ENCODE measurements at places on chromosomes 5 and 9. TPM values are rescaled to one million over a fixed set of nuclear protein-coding genes. Genes with fewer than 3 reads are reported as not detected.

RBM22 gene
- total RNA-seq = 39.7 TPM

SPATA31D4 gene
- total RNA-seq = not detected

TRPM3 gene
- not detected for total RNA-seq

SPINK6 gene
- total RNA-seq = not detected

EFCAB9 gene
- total RNA-seq = not detected

SLC34A1 gene
- not detected for total RNA-seq

WNT8A gene
- total RNA-seq = not detected

ALDOB gene
- not detected for total RNA-seq

CCL27 gene
- total RNA-seq = not detected

VCAN gene
- 710 TPM for total RNA-seq

KCNIP1 gene
- total RNA-seq = 12.0 TPM

FBXO4 gene
- 6.7 TPM for total RNA-seq

MEIKIN gene
- not detected for total RNA-seq

GABRA1 gene
- total RNA-seq = not detected
